ENCODE measurements at places on chromosomes 13 and 19.

- peak; percentile 72 for DNase-seq
Measured at GRCh38 chr19:48511800-48512503, at the start of gene LMTK3. TSS of gene LMTK3 (minus strand) at chr19:48511835. CDS start at chr19:48511576, 259 bp downstream.

GRCh38 chr13:28001837-28002473 is 13.5 kb upstream of the URAD start:
- DNase-seq: no peak

DNA sequence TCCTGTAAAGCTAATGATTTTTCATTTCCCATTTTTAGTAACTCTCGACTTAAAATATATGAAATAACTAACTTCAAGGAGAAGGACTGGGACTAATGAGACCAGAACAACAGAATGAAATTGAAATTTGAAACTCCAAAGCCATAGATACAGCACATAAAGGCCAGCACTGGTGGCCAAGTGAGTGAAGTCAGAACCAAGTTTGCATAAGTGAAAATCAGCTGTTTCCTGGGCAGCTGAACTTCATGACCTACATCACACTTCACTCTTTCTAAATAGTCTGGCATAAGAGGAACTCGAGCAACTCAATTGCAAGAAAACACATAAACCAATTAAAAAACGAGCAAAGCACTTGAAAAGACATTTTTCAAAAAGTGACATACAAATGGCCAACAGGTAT is 84.5 kb downstream of the DCLK1 start:
- DNase-seq: no peak

- no peak for DNase-seq
Measured at GRCh38 chr13:46598820-46599180, 45.8 kb downstream of the LRCH1 start.

DNA sequence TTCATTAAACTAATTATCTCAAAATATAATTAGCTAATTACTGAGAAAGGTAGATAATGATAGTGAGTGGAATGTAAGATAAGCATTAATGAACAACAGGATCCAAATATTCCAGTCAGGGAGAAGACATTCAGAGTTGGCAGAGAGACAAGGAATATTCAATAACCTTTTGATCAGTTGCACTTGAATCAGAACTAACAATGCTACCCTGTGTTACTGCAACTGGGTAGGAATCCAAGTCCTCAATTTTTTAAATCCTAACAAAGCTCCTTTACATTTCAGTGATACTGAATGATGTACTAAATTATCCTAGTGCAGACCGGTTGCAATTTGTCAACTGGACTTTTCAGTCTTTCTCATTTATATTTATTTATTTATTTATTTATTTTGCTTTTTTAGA is 107.1 kb upstream of the MIR17HG start:
- DNase-seq: no peak

DNA sequence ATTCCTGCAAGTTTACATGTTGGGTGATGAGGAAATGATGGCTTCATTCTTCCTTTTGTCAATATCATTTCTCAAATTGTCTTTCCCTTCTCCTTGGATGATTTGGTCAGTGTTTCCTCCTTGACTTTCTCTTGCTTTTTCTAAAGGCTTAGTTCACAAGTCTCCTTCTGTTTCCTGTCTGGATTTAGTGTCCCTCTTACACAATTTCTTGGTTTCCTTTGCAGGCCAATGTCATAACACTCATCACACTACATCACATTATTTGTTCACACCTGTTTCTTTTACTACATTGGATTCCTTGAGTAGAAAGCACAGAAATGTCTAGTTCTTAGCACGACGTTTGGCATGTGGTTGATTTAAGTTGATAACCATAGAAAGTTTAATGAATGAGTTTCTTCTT is 490.7 kb downstream of the TDRD3 start:
- DNase-seq: no peak

GRCh38 chr13:113769106-113769505 is 10.1 kb downstream of the TMEM255B start:
- DNase-seq: no peak

DNA sequence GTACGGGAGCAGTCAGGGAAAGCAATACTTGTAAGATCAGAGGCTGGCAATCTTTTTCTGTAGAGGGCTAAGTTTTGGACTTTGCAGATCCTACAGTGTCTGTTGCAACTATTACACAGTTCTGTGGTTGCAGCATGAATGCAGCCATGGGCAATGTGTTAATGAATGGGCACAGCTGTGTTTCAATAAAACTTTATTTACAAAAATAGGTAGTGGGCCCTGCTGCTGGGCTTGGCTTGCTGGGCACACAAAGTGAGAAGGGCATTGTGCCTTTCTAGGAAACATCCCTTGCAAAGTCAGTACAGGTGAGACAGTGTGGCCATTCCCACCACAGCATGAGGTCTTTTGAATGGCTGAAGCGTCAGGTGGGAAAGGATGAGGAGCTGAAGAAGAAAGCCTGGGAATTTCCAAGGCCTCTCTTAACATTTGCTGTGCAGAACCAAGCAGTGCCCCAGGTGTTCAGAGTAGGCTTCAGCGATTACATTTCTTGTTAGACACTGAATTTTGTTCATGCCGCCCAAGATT is 9.1 kb downstream of the KL start:
- no peak for DNase-seq

- DNase-seq: no peak
Measured at GRCh38 chr13:77222000-77222690, 104.7 kb downstream of the MYCBP2 start.

DNA sequence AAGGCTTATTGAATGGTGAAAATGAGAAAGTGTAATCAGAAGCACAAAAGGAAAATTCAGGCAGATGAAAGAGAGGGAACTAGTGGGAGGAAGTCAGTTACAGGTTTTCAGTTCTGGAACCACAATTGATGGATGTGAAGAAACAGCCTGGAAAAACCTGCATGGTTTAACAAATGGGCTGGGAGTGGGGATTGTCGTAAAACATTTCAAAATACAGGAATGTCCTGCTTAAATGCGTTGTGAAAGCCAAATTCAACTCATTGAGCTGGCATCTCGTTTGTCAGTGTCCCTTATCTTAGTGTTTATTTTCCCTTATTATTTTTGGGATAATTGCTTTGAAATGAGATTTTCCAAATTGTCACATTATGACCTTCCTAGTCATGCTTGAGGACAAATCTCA is 106.5 kb upstream of the RFC3 start:
- no peak for DNase-seq
